ENCODE measurements at places on chromosomes 7 and 10. TPM values are rescaled to one million over a fixed set of nuclear protein-coding genes. Genes with fewer than 3 reads are reported as not detected.

UPP1 gene
- 6.5 TPM for total RNA-seq

CFAP58 gene
- total RNA-seq = 0.58 TPM

SLC29A4 gene
- 1.7 TPM for total RNA-seq

TAS2R4 gene
- total RNA-seq = 1.7 TPM

VDAC2 gene
- 179 TPM for total RNA-seq

UNC5B gene
- 34.2 TPM for total RNA-seq

GPNMB gene
- 440 TPM for total RNA-seq

PNLIP gene
- total RNA-seq = not detected
